ENCODE measurements at places on chromosomes 6 and 20. TPM values are rescaled to one million over a fixed set of nuclear protein-coding genes. Genes with fewer than 3 reads are reported as not detected.

DNA sequence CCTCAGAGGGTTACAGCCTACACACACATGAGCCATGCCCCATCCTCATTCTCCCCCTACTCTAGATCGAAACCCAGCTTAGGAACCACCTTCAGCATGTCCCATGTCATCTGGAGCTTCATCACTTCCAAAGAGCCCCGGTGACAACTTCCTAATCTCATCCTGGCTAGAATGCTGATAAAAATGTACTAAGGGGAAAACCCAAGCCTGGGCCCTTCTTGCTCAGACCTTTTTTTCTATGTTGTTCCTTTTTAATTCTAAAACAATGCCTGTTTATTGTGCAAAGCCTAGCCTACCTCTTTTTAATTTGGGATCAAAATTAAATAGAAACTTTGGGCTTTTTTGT lies 44.1 kb upstream of the NT5E start:
- no peaks in the 10 kb centered on the region for H3K4me1 ChIP-seq
- H3K27me3 ChIP-seq = no peaks in the 10 kb centered on the region
- DNase-seq = no peak
- H3K36me3 ChIP-seq = no peaks in the 10 kb centered on the region
- H3K27ac ChIP-seq = no peak overlapping the region
- no peak overlapping the region for H3K4me3 ChIP-seq

TMEM244 gene
- not detected for polyA plus RNA-seq

GRCh38 chr6:11006061-11006460 lies 38.0 kb downstream of the ELOVL2 start:
- no peak overlapping the region for H3K4me3 ChIP-seq
- no peaks in the 10 kb centered on the region for H3K27me3 ChIP-seq
- no peak for DNase-seq
- no peaks in the 10 kb centered on the region for H3K4me1 ChIP-seq
- H3K27ac ChIP-seq = no peak overlapping the region
- H3K36me3 ChIP-seq = no peaks in the 10 kb centered on the region

MLN gene
- not detected for polyA plus RNA-seq

ALDH5A1 gene
- polyA plus RNA-seq = 14.1 TPM

GRCh38 chr20:2305029-2305428 lies 9.2 kb downstream of the TGM3 start:
- no peak for DNase-seq
- no peaks in the 10 kb centered on the region for H3K36me3 ChIP-seq
- H3K27ac ChIP-seq = no peak overlapping the region
- no peak overlapping the region for H3K4me3 ChIP-seq
- no peaks in the 10 kb centered on the region for H3K4me1 ChIP-seq

PRL gene
- polyA plus RNA-seq = 0.08 TPM

CST5 gene
- polyA plus RNA-seq = not detected

- DNase-seq = no peak
- H3K27ac ChIP-seq = no peak overlapping the region
- no peaks in the 10 kb centered on the region for H3K36me3 ChIP-seq
- H3K4me3 ChIP-seq = no peak overlapping the region
These were observed 188.2 kb upstream of the PRND start for GRCh38 chr20:4533368-4534133.

DNA sequence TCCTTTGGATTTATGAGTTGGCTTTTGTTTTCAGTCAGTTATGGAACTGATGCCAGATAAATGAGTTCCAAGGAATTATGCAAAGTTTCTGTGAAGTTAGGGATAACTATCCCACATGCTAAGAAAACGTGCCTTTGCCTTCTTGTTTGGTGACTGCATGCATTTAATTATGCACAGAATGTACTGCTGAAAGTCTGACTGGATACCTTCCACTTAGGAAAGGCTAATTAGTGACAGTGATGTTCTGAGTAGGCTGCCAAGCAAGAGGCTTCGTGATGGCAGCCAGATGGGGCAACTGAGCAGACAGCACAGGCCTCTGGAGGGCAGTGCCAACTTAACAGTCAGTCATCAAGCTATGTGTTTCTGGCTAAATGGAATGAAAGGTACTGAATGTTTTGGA lies 289.9 kb downstream of the CD109 start:
- no peak for DNase-seq
- H3K27ac ChIP-seq = no peak overlapping the region
- no peaks in the 10 kb centered on the region for H3K36me3 ChIP-seq
- H3K4me3 ChIP-seq = no peak overlapping the region
- no peaks in the 10 kb centered on the region for H3K4me1 ChIP-seq

DNA sequence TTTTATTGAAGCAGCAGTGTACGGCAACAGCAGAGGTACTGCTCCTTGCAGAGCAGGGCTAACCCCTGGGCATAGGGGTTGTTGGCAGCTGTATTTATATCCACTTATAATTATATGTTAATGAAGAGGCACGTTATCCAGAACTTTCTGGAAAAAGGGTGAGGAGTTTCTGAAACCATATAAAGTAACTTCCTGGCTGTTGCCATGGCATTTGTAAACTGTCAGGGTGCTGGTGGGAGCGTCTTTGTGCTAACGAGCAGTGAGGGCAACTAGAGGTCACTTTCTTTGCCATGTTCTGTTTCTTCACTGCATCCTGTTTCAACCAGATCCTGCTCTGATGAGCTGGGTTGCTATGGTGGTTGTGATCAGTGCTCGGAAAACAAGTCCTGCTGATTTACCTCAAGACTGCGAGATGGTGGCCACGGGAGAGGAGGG lies 11.1 kb upstream of the ARFGEF2 start:
- no peaks in the 10 kb centered on the region for H3K36me3 ChIP-seq
- DNase-seq = no peak
- no peaks in the 10 kb centered on the region for H3K27me3 ChIP-seq
- H3K4me3 ChIP-seq = no peak overlapping the region
- H3K27ac ChIP-seq = no peak overlapping the region

GRCh38 chr6:138250513-138251247 lies 32.4 kb upstream of the PBOV1 start:
- no peaks in the 10 kb centered on the region for H3K36me3 ChIP-seq
- DNase-seq = peak; percentile 60
- peaks cover 3% of the 10 kb centered on the region for H3K4me1 ChIP-seq
- no peaks in the 10 kb centered on the region for H3K27me3 ChIP-seq

NRSN1 gene
- polyA plus RNA-seq = not detected

- no peaks in the 10 kb centered on the region for H3K36me3 ChIP-seq
- peak; percentile 34 for DNase-seq
- H3K27ac ChIP-seq = no peak overlapping the region
- H3K4me3 ChIP-seq = no peak overlapping the region
- H3K27me3 ChIP-seq = no peaks in the 10 kb centered on the region
- H3K4me1 ChIP-seq = peaks cover 5% of the 10 kb centered on the region
These were observed 28.1 kb upstream of the AKIRIN2 start for GRCh38 chr6:87729965-87730719.

THBD gene
- 24.0 TPM for polyA plus RNA-seq

GRCh38 chr6:77326029-77326428 lies 137.3 kb downstream of the HTR1B start:
- no peak for DNase-seq
- no peaks in the 10 kb centered on the region for H3K27me3 ChIP-seq
- no peak overlapping the region for H3K27ac ChIP-seq

- H3K4me1 ChIP-seq = peaks cover 6% of the 10 kb centered on the region
- H3K27me3 ChIP-seq = no peaks in the 10 kb centered on the region
- no peak overlapping the region for H3K27ac ChIP-seq
- DNase-seq = no peak
These were observed 108.7 kb downstream of the FYN start for GRCh38 chr6:111764238-111765175.

DOK5 gene
- 38.3 TPM for polyA plus RNA-seq

DNA sequence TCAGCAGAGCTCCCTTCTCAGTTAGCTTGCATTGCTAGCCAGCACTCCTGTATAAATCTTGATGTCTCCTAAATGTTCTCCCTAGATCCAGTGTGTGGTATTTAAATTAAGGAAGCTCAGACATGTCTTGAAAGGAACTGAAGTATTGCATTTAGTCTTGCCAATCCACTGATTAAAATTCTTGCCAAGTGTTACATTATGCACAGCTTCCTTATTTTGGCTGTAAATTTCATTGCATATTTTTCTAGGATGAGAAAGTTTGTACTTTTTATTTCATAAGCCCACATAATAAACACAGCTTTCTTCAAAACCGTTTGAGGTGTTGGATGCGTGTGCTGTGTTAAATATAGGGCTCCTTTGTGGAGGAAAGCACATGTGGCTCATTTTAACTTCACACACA lies 329.8 kb upstream of the FLRT3 start:
- H3K36me3 ChIP-seq = no peaks in the 10 kb centered on the region
- no peak for DNase-seq
- H3K4me3 ChIP-seq = no peak overlapping the region
- H3K27me3 ChIP-seq = no peaks in the 10 kb centered on the region

- no peak overlapping the region for H3K4me3 ChIP-seq
- no peak overlapping the region for H3K27ac ChIP-seq
- no peak for DNase-seq
- H3K36me3 ChIP-seq = no peaks in the 10 kb centered on the region
- no peaks in the 10 kb centered on the region for H3K27me3 ChIP-seq
These were observed 259.2 kb downstream of the PRKN start for GRCh38 chr6:162468326-162468725.

GSTA1 gene
- polyA plus RNA-seq = 1,921 TPM

NRN1 gene
- polyA plus RNA-seq = 31.9 TPM

- no peaks in the 10 kb centered on the region for H3K4me1 ChIP-seq
- no peak overlapping the region for H3K4me3 ChIP-seq
- H3K27me3 ChIP-seq = no peaks in the 10 kb centered on the region
These were observed 22.9 kb downstream of the DEK start for GRCh38 chr6:18241208-18242038.

DNA sequence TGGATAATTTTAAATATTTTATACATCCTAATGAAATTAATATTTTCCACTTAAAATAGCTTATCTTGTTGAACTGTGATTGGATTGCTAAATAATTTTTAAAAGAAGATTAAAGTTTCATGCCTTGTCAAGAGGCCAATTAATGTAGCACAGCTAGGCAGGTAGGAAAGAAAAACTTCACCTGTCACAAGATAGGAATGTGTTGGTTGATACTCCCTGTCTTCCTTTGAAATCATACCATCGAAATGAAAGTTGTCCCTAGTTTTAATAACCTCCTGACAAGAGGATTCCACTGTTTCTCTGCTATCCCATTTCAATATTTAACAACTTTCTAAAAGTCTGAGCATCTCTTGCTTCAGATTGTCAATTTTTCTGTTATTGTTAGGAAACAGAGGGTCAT lies 80.8 kb downstream of the BMP6 start:
- H3K36me3 ChIP-seq = no peaks in the 10 kb centered on the region
- peaks cover 6% of the 10 kb centered on the region for H3K4me1 ChIP-seq
- no peaks in the 10 kb centered on the region for H3K27me3 ChIP-seq
- H3K27ac ChIP-seq = no peak overlapping the region
- DNase-seq = no peak

DNA sequence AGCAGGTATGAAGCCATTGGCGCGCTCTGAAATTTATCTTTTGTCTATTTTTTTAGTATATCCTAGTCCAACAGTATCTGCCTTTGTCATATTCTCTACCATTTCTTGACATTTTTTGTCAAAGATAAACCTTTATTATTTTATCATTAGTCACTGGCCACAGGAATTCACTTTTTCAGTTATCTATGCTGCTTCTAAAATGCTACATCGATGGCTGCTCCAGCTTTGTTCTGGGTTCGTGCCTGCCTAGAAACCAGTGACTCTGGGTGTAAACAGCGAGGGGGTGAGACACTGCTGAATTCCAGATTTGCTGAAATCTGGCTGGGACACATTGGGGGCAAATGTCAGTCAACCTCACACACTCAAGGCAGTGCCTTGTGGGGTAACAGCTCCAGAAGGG lies 193.4 kb downstream of the CDC5L start:
- no peaks in the 10 kb centered on the region for H3K27me3 ChIP-seq
- H3K4me3 ChIP-seq = no peak overlapping the region
- no peaks in the 10 kb centered on the region for H3K4me1 ChIP-seq

TRDN gene
- polyA plus RNA-seq = 7.8 TPM

MEP1A gene
- 0.13 TPM for polyA plus RNA-seq

DNA sequence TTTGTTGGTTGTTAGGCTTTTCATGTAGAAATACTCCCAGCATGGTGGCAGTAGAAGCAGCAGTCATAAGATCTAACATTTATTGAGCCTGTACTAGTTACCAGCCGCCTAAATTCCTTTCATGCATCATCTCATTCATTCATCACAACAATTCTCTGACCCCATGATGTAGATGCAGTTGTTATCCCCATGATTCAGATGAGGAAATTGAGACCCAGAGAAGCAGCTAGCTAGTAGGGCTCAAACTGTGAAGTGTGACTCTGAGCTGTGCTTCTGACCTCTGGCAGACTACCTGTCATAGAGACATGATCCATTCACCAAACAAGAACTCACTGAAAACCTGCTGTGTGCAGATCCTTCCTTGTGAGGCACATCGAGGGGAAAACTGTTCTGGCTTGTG lies 16.9 kb downstream of the RREB1 start:
- no peak overlapping the region for H3K4me3 ChIP-seq
- no peak overlapping the region for H3K27ac ChIP-seq
- DNase-seq = no peak
- H3K27me3 ChIP-seq = no peaks in the 10 kb centered on the region
- no peaks in the 10 kb centered on the region for H3K36me3 ChIP-seq

DNA sequence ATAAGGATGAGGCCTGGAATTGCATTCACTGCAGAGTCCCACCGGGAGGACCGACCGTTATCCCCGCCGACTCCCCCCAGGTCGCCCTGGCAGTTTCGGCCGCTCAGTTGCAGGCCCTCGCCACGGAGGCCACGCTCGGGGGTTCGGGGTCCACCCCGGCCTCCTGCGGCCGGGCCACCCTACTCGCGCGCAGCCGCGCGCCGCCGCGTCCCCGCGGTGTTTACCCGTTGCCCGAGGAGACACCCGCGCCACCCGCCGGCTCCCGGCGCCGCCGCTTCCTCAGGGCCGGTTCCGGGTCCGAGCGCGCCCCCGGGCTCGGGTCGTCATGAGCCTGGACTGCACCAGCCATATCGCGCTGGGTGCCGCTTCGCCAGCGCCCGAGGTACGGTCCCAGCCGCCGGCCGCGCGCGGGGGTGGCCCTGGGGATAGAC lies at the start of gene CCDC170:
Gene CCDC170 (plus strand): TSS at position 214 of the 431 bp plus-strand sequence. CDS start 112 bp downstream, at position 326.
- peaks cover 7% of the 10 kb centered on the region for H3K4me1 ChIP-seq
- H3K4me3 ChIP-seq = peak within 1 kb of the TSS; percentile 63
- H3K36me3 ChIP-seq = no peaks in the 10 kb centered on the region
- H3K27me3 ChIP-seq = no peaks in the 10 kb centered on the region
- H3K27ac ChIP-seq = peak within 1 kb of the TSS; percentile 92
- peak; percentile 62 for DNase-seq

DNA sequence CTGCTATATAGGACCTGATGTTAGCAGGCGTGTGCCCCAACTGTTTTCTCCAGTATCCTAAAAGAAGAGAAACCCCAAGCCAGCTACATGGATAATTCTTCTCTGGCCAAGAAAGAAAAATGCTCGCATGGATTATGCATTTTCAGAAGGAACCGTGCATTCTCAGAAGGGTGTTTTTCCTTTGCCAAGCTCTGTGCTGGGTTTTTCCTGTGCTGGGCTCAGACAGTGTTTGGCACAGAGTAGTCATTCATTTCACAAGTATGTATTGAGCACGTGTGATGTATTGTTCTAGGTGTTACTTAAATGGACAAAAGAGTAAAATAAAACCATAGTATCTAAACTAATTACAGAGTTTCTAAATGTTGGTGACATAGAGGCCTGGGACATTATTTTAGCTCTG lies 62.7 kb upstream of the ZNF133 start:
- H3K36me3 ChIP-seq = no peaks in the 10 kb centered on the region
- DNase-seq = no peak
- H3K4me1 ChIP-seq = peaks cover 3% of the 10 kb centered on the region
- H3K27me3 ChIP-seq = no peaks in the 10 kb centered on the region
- H3K27ac ChIP-seq = no peak overlapping the region

COL9A1 gene
- 0.15 TPM for polyA plus RNA-seq

GRCh38 chr20:22561965-22562577 lies 22.3 kb downstream of the FOXA2 start:
- no peaks in the 10 kb centered on the region for H3K4me1 ChIP-seq
- H3K36me3 ChIP-seq = no peaks in the 10 kb centered on the region
